ENCODE measurements at places on chromosomes 11 and 22.

GRCh38 chr22:46777609-46777970 is 15.1 kb downstream of the TBC1D22A start:
- no peak for DNase-seq

GRCh38 chr22:24033731-24034130 is 22.6 kb downstream of the CABIN1 start:
- no peak for DNase-seq

DNA sequence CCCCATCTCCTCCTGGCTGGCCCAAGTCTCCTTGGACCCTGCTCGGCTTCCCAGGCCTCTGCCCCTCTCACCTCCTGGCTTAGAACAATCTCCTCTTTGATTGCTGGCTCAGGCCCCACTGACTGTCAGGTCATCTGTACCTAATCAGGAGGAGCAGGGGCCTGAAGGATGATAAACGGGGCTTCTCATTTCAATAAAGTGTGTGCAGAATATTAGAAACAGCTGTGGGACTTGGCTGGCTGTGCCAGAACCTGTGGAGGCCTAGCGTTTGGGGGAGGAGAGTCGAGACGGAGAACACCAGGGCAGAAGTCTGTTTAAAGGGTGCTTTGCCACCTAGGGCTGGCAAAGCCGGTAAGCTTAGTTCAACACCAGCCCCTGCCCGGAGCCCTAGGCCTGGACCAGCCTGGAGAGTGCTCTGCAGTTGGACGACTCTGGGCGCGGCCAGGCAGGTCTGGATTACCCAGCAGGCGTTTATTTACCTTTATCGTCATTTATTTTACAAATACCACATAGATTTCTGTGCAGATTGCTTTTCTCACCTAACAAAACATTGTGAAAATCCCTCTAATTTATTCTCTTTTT is 10.1 kb upstream of the VSIG10L2 start:
- no peak for DNase-seq

DNA sequence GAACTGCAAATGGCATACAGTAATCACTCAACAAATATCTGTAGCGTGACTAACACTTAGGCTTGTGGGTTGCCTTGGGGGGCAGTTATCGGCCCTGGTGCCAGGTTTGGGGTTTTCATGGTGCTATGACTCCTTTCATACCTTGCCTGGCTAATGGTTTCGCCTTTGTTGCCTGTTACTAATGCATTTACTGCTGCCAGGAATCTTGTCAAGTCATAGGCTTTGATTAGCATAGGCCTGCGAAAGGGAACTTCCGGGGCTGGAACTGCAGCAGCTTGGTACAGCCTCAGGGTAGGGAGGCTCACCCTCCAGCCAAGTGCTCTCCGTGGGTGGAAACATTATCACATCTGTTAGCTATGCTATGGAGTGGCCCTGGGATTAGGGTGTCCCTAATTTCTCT is 13.2 kb downstream of the SLC25A18 start:
- DNase-seq = no peak

GRCh38 chr11:10377183-10377582 is 72.3 kb downstream of the ADM start:
- no peak for DNase-seq

DNA sequence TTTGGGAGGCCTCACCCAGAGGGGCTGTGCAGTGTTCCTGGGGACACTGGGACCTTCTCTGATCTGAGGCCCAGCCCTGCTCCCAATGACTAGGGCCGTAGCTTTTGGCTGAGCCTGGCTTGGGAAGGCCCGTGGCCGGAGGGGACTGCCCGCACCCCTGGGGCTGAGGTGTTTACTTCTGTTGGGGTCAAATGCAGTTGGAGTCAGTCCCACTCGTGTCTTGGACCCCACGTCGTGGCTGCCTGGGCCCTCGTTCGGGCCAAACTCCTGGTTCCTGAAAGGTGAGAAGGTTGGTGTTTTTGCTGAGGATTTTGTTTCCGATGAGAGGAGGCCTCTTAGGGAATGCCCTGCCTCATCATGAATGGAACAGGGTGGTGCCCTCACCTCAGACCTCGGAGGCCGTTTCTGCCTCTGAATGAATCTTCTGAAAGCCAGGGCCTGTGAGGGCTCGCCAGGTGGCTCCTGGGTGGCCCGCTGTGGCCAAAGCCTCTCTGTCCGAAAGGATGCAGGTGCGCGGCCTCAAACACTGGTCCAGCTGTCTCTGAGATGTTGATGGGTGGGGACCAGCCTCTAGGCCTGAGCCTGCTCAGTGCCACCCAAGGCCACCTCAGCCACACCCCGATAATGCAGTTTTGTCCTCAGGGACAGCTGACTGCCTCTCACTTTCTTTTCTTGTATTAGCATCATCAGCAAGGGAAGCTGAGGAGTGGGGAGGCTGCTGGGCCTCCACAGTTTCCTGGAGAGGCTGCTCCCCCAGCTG is 40.3 kb upstream of the A4GALT start:
- DNase-seq = no peak

DNA sequence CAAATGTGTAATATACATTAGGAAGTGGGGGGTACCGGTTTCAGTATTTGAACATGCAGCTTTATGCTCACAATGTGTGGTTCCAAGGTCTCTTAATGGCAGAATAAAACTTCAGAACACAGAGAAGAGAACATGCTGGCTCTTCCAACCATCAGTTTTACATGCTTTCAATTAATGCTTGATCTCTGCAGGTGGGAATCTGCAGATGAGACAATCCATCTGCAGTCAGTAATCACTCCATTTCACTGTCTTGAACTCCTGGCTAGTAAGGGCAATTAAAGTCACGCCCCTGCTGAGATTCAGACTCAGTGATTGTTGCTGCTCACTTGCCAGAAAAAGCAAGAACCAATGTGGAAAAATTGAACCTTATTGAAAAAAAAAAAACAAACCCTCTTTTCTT is 945.7 kb downstream of the DLG2 start:
- no peak for DNase-seq

DNA sequence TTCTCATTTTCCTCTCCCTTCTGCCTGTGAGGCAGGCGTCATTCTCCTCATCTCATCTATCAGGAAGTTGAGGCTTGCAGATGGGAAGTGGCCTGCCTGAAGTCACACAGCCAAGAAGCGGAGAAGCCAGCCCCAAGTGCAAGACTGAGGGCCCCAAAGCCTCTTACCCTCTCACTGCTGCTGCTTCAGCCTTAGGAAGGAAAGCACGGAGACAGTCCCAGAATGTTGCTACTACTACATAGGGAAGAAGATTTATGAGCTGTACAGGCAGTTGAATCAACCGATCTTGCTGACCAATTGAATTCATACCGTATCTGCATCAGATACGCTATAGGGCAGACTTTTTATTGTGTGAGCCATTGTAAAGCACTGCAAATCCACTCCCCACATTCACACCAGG is 89.0 kb downstream of the CWC15 start:
- no peak for DNase-seq

DNA sequence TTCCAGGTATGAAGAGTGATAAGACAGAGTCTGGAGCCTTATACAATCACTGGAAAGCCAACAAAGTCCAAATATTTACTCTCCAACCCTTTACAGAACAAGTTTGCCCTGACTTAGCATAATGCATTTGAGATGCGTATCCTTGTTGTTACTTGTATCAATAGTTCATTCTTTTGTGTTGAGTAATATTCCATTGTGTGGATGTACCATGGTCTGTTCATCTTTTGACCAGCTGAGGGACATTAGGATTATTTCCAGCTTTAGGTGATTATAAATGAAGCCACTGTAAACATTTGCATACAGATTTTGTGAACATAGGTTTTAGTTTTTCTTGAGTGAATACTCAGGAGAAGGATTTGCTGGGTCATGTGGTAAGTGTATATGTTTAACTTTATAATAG is 9.7 kb downstream of the SDHAF2 start:
- DNase-seq = no peak

Data from 8988T (cell line).